ENCODE measurements at places on chromosomes 13 and 19.

- DNase-seq, result no peak
Measured at GRCh38 chr13:47708386-47708785, 292.7 kb downstream of the SUCLA2 start.

GRCh38 chr19:37980419-37981170 lies 73.6 kb downstream of the SIPA1L3 start:
- no peak for DNase-seq

DNA sequence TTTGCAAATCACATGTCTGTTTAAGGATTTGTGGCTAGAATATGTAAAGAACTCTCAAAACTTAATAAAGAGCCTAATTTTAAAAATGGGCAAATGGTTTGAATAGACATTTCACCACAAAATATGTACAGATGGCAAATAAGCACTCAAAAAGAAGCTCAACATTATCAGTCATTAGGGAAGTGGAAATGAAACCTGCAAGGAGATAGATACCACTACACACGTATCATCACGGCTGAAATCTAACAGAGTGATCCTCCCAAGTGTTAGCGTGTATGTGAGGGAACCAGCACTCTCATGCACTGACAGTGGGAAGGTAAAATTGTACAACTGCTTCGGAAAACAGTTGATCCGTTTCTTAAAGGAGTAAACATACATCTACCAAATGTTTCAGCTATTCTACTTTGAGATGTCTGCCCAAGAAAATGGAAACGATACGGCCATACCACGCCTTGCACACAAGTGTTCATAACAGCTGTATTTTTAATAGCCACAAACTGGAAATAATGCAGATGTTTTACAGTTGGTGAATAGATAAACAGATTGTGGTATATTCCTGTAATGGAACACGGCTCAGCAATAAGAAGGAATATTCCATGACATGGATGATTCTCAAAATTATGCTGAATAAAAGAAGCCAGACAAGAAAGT lies 14.5 kb downstream of the ARHGEF7 start:
- no peak for DNase-seq

DNA sequence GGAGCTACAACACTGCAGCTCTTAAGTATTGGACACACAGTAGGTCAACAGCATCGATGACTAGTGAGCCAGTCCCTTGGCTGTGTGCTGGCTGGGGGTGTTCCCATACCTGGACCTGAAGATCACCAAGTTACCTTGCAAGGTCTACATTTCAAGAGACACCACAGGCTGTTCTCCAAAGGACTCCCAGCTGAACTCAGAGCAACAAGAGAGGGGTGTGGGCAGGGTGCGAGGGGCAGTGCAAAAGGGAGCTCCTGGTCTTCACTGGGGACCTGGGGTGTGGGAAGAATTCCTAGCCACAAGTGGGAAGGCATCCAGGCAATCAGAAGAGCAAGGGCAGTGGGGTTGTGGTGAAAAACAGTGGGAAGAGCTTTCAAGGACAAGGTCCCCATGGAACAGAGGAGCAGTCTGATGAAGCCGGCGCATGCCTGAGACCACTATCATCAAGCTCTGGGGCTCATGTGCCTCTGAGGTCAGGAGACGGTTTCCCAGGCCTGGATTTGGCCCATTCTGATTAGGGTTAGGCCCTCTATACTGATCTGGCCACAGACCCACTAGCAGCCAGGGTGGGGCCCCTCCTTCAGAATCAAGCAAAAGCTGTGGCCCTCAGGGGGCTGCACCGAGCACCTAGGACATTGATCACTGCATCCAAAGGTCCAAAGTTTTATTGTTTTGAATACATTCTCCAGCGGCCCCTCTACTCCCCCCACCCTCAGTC lies 4.7 kb upstream of the GSK3A start:
- no peak for DNase-seq

DNA sequence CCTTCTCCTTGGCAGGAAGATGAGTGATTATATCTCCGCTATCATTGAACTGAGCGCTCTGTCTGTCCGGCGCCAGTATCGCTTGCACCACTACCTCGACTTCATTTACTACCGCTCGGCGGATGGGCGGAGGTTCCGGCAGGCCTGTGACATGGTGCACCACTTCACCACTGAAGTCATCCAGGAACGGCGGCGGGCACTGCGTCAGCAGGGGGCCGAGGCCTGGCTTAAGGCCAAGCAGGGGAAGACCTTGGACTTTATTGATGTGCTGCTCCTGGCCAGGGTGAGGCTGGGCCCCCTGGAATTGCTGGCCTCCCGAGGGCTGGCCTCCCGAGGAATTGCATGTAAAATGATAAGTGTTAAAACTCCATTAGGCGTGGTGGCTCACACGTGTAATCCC lies 32.1 kb downstream of the CYP4F22 start:
- no peak for DNase-seq

DNA sequence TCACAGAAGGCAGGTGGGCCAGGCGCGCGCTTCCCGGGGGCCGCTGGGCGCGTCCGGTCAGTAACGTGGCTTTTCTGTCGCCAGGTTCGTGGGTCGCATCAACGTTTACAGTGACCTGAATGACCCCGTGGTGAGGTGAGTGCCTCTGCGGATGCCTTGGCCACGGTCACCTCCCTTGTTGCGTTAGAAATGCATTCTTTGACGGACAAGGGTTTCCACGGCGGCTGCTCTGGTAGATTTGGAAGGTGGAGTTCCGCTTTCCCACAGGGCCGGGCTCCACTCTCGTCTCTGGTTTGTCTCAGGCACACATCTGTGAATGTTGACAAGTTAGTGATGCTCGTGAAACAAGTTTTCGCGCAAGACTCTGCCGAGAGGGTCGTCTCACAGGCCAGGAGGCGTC lies 130.0 kb downstream of the ATP11A start:
- DNase-seq, result no peak

DNA sequence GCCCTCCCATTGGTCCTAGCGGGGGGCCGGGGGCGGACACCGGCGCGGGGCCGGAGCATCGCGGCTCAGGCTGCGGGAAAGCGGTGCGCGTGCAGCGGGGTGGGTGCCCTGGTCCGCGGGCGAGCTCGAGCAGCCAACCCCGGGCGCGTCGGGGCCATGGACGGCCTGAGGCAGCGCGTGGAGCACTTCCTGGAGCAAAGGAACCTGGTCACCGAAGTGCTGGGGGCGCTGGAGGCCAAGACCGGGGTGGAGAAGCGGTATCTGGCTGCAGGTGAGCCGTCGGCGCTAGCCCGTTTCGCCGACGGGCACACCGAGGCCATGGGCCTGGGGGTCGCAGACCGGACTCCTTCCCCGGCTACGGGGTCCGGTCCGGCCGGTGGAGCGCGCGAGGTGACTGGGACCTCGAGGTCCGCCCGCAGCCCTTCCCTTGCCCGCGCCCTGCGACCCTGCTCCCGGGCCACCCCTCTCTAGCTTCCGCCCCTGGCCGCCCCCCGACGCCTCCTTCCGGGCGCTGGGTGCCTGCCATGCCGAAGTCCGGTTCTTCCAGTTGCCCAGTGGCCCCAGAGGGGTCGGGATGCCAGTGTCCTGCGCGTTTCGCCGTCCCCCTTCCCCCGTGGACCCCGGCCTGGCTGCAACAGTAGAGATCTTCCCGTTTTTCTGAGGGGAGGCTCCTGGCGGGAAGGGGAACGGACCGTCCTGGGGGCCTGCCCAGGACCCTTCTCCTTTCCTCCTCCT lies at the start of gene REEP6:
REEP6 (plus strand) TSS at position 68 of the 735 bp plus-strand sequence; CDS start at position 157, 89 bp downstream.
- DNase-seq, result no peak
